Endothelial cell of umbilical vein (primary cell): ENCODE measurements at places on chromosomes 3 and 15. TPM values are rescaled to one million over a fixed set of nuclear protein-coding genes. Genes with fewer than 3 reads are reported as not detected.

Gene DUOX1
- not detected in 2 replicates for total RNA-seq

Gene SOX14
- not detected in 2 replicates for total RNA-seq

Gene AADACL2
- not detected in 2 replicates for total RNA-seq

Gene IGSF10
- not detected in 2 replicates for total RNA-seq

Gene ITPKA
- total RNA-seq, result 0.18 and 0.66 TPM in 2 replicates
